ENCODE measurements at places on chromosomes 4 and X. TPM values are rescaled to one million over a fixed set of nuclear protein-coding genes. Genes with fewer than 3 reads are reported as not detected.

Gene SRPX2
- 29.2 TPM for total RNA-seq

Gene IQCM
- not detected for total RNA-seq

Gene SAGE1
- under 0.01 TPM for total RNA-seq

Gene BMPR1B
- total RNA-seq = 0.14 TPM

Gene FAT1
- total RNA-seq = 132 TPM

Gene LINC00632
- total RNA-seq = 6.2 TPM

Gene GAB1
- total RNA-seq = 5.8 TPM

Gene BTK
- total RNA-seq = not detected

Gene TSPYL2
- total RNA-seq = 23.7 TPM

Gene UBE2A
- 18.5 TPM for total RNA-seq

Gene ZNF275
- total RNA-seq = 5.8 TPM

Gene HSD17B13
- 0.18 TPM for total RNA-seq

Gene SERTM2
- total RNA-seq = 2.3 TPM

Gene ATP6AP2
- 196 TPM for total RNA-seq

Gene CITED1
- not detected for total RNA-seq

Gene LDB2
- 44.7 TPM for total RNA-seq

Gene SLC9A7
- total RNA-seq = 36.0 TPM

Gene ARHGAP6
- total RNA-seq = 8.7 TPM

Gene RAI2
- total RNA-seq = 0.14 TPM

Gene PSAPL1
- not detected for total RNA-seq

Gene IL2RG
- not detected for total RNA-seq

Gene NUDT11
- 17.7 TPM for total RNA-seq

Gene ETDA
- total RNA-seq = not detected

Gene CNGA1
- total RNA-seq = not detected

Gene OCIAD2
- total RNA-seq = 18.2 TPM

Gene P2RY8
- not detected for total RNA-seq

Gene AREG
- total RNA-seq = not detected
